ENCODE measurements at places on chromosomes 1 and 21.

DNA sequence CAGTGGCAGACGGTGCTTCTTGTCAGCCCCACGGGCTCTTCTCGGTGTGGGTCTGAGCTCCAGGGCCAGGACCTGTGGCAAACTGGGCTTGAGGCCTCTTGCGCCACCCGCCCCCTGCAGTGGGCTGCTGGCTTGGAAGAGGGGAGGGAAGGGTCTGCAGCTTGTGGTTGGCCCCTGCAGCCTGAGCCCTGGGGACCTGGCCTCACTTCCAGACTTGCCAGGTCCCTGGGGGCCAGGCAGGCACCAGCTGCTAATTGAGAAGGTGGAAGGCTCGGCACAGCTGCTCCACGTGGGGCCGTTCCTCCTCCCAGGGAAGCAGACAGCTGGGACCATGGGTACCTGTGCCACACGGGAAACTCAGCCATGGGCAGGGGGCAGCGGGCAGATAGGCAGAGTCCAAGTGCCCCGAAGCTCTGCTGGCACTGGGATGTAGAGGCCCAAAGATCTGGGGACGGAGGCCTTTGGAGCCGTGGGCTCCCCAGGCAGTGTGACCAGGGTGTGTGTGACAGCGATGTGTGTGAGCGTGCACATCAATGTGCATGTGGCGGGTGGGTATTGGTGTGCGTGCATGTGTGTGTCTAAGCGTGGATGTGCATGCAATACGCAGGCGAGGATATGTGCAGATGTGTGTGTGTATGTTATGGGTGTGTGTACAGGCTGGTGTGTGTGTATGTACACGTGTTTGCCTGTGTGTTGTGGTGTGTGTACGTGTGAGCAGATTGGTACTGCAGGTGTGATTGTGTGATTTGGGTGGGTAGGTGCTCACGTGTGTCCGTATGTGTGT lies 39.3 kb downstream of the TP73 start:
- no peak for DNase-seq

GRCh38 chr1:225877580-225877979 lies 4.6 kb downstream of the TMEM63A start:
- no peak for DNase-seq

DNA sequence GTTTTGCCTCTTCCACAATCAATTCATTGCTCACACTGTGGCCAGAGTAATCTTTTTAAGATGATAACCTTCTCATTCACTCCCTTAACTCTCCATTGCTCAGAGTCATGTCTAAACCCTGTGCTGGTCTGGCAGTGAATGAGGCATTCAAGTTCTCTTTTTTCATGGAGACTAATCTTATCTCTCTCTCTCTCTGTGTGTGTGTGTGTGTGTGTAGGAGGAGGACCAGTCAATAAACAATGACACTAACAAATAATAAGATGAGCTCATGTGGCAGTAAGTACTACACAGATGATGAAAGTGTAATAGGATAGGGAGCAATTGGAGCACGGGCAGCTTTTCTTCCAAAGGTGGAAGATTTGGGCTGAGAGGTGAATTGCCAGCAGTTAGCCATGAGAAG lies 122.0 kb upstream of the B3GALT2 start:
- no peak for DNase-seq

DNA sequence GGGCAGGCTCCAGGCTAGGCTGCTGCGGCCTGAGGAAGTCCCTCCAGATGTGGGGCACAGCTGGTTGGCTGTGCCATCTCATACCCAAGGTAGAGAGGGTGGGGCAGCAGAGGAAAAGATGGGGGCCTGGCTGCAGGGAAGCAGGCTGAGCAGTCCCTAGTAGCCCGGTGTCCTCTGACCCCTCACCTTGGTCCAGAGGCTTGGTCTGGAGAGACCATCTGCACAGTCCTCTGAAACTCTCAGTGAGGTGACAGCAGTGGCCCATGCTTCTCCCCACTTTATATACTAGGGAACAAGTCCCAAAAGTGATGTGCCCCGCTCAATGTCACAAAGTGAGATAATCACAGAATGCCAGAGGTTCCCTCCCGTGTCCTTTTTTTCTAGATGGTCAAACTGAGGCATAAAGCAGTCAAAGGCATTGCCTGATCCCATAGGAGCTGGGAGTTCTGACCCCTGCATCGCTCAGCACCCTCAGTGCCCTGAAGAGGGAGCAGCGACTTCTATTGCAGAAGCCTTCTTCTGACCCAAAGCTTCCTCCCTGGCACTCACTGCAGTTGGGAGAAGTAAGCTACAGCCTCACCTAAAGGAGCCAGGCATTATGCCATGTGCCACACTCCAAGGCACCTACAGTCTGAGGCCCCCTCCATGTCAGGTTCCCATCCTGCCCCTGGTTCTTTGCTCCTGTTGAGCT lies 45.5 kb downstream of the TRABD2B start:
- no peak for DNase-seq

- peak; percentile 10 for DNase-seq
Measured at GRCh38 chr1:157691285-157691920, 9.2 kb downstream of the FCRL3 start.

GRCh38 chr1:113993072-113993471 lies 13.8 kb downstream of the OLFML3 start:
- DNase-seq: no peak

DNA sequence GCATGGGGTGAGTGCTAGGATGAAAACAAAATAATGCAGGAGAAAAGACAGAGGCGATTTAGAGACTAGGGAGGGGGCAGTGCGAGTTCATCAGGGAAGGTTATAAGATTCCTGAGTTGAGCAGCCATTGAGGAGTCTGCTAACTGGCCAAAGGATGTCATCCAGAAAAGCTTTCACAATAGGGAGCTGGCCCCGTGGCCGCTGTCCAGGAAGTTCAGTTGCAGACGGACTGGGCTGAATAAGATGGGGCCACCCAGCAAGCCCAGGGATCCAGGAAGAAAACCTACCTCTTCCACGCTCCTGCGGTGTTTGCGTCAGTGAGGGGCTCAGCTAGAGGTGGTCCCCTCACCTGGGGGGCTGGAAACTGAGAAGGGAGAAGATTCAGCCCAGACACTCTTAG lies 4.0 kb upstream of the PKP1 start:
- no peak for DNase-seq

- DNase-seq: no peak
Measured at GRCh38 chr1:56477164-56478111, 101.9 kb downstream of the PLPP3 start.

GRCh38 chr21:26191609-26192008 lies 21.0 kb upstream of the APP start:
- DNase-seq: no peak

DNA sequence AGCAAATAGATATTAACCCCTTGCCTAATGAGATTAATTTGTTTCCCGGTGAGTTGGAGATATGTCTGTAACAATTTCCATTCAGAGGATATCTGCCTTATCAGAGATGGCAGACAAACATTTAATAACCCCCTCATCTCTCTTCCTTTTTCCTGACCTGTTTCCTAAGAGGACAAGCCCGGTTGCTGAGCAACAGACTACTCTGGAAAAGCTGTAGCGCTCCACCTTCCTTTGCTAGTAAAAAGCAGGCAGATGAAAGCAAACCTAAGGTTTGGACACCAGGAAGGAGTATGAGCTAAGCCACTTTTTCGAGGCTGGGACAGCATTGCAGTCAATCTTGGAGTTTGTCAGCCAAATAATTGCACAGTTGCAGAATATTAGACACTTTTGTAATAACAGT lies 82.4 kb downstream of the RGS21 start:
- no peak for DNase-seq

- no peak for DNase-seq
Measured at GRCh38 chr1:201229095-201229494, 38.5 kb downstream of the IGFN1 start.

DNA sequence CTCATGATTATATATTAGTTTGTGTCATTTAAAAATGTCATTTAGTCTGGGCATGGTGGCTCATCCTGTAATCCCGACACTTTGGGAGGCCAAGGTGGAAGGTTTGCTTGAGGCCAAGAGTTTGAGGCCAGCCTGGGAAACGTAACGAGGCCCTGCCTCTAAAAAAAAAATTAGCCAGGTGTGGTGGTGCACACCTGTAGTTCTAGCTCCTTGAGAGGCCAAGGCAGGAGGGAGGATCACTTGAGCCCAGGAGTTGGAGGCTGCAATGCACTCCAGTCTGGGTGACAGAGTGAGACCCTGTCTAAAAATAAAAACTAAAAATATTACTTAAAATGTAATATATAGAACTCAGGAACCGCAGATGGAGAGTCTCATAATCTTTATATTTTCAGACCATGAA lies 34.6 kb downstream of the RUNX3 start:
- no peak for DNase-seq

DNA sequence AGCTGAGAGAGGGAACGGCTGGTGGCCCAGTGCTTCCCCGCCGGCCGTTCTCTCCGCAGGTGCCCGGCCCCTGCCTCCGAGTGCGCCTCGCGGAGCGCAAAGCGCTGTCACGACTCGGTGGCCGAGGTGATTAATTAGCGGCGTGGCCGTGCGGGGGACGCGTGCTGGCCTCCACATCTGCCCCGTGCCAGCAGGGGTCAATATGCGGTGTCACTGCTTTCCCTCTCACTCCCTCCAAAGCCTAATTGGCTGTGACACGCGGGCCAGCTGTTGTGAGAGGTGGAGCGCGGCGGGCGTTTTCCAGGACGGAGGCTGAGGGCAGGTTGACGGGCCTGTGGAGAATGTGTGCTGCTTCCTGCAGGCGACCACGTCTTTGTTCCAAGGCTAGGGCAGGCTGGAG lies 239.0 kb downstream of the LMX1A start:
- DNase-seq: no peak

GRCh38 chr1:3432306-3432705 lies 22.2 kb upstream of the ARHGEF16 start:
- DNase-seq: no peak

DNA sequence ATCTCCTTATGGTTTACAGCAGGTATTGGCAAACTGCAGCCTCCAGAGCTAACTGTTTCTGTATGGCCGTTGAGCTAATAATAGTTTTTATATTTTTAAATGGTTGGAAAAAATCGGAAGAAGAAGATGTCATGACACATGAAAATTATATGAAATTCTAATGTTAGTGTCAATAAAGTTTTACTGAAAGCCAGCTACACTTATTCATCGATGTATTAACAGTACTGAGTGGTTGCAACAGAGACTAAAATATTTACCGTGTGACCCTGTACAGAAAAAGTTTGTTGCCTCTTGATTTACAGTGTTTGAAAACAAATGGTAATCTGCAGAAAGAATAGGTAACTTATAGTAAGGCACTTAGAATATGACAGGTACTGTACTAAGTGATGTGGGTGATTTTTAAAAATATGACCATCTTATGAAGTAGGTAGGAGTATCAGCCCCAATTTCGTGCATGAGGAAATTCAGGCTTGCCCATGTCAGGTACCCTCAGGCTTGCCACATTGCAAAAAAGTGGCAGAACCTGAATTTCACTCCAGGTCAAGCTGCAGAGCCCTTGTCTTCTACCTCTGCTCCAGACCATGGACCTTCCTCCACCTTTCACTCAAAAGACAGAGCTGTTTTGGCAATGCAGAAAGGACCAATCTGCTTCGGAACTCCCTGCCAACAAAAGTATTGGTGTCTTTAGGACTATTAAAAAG lies 311.9 kb upstream of the RUNX1 start:
- DNase-seq: no peak

- DNase-seq: no peak
Measured at GRCh38 chr1:43902058-43902831, 31.4 kb upstream of the ARTN start.

- DNase-seq: no peak
Measured at GRCh38 chr1:227885135-227885647, 62.5 kb downstream of the WNT9A start.

GRCh38 chr21:34189506-34189905 lies 116.1 kb downstream of the MRPS6 start:
- no peak for DNase-seq

- no peak for DNase-seq
Measured at GRCh38 chr1:2289607-2290006, 61.5 kb downstream of the SKI start.

GRCh38 chr1:226397011-226397926 lies 10.6 kb downstream of the PARP1 start:
- DNase-seq: no peak

DNA sequence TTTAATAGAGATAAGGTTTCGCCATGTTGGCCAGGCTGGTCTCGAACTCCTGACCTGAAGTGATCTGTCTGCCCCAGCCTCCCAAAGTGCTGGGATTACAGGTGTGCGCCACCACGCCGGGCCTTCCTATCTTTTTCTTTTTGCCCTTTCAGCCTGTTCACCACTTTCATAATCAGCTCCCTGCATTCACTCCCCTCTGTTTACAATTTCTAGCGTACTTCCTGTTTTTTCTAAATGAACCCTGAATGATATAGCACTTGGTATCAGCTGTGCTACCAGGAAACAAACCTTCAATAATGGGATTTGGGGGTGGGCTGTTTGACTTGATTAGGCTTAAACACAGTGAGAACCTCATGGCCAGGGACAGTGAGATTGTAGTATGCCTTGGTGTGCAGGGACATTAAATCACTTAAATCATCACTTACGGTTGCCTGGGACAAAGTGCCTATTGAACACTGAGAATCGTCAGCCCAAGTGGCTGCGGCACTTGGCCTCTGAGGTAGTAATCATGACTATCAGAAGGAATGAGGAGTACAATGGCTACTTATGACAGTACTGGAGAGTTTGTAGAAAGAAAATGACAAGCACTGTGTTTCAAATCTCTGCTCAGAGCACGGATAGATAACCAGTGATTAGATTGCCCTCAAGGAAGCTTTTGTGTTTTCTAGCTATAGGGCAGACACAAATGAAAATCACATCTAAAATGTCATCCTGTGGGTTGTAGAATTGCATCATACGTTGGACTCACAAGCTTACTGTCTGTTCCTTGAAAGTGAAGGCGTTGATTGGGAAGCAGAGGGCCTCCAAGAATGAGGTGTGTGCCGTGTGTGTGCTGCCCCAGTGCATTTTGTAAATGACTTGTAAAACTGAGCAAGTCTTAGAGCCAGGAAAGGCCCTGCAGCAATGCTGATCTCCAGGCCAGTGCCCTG lies 661.8 kb downstream of the MATN1 start:
- no peak for DNase-seq

DNA sequence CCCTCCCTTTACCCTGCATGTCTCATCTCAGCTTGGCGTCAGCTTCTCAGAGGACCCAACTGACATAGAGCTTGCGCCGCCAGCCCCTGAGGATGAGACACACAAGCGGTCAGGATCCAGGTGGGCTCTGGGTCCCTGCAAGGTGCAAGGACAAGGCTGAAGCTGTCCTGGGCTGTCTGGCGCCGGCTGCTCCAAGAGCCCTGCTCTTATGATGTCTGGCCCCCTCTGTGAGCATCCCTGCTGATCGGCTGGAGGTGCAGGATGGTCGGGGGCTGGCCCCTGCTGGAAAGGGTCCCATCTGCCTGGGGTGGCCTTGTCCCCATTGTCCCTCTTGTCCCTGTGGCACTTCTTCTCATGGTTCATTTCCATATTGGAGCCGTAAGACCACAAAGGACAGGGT lies 479.0 kb downstream of the NPHP4 start:
- no peak for DNase-seq
